Stimulated activated CD8-positive, alpha-beta memory T cell treated with anti-CD3 and anti-CD28 coated beads, Interleukin-15, amount 100 ng/mL, for 4 hours (primary cell): ENCODE measurements at places on chromosomes 11 and 22.

GRCh38 chr11:9615031-9615451 lies 41.6 kb downstream of the WEE1 start:
- DNase-seq, result no peak

GRCh38 chr11:65649656-65650546 lies 12.0 kb downstream of the SIPA1 start:
- no peak for DNase-seq

GRCh38 chr11:82826526-82826925 lies 73.7 kb downstream of the PRCP start:
- no peak for DNase-seq

DNA sequence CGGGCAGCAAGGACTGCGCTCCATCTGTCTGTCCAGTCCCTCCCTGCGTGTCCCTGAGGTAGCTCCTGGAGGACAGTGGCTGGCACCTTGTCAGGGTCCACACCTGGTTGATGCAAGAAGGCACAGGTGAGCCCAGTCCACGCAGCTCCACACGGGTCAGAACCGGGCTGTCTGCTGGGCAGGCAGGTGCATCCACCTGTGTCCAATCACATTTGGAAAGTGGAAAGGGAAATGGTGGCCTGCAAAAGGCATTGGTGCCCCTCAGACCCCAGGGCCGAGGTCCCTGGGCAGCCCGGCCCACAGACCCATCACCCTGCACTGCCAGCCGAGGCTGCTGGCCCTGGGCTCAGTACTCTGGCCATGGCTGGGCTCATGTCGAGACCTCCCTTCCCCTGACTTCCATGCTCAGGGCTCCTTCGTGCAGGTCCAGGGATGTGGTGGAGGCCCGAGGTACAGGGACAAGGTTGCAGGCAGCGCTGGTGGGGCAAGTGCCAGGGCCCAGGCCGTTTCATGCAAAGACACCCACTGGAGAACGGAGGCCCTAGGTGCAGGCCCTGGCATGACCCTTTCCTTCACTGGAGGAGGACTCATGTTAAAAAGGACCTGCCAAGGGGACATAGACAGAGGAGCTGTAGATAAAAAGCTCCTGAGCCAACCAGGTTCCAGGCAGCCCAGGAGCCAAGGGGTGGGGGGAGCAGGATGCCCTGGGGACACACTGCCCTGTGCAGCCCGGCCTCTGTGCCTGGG lies 38.9 kb upstream of the TH start:
- no peak for DNase-seq

DNA sequence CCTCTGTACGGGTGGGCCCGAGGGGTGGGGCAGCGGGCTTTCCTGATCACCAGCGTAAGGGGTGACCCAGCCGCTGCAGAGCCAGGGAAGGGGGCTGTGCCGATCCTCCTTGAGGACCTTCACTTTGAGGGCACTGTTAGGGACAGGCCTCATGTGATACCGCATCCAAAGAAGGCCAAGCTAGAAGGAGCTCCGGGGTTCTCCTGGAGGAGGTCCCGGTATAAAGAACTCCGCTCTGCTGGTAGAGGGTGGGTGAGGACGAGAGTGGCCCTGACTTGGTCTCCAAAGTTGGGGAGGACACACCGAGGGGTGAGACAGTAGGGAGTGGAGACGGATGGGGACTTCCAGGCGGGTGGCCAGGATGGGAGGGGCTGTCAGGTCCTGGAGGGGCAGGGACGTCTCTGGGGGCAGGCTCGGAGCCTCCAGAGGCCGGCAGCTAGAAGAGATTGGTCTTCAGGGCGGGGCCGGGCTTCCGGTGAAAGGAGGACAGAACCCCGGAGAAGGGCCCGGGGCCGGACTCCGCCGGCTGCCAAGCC lies 4.6 kb downstream of the PHOX2A start:
- no peak for DNase-seq

GRCh38 chr11:91972665-91973266 lies 251.9 kb upstream of the FAT3 start:
- no peak for DNase-seq

DNA sequence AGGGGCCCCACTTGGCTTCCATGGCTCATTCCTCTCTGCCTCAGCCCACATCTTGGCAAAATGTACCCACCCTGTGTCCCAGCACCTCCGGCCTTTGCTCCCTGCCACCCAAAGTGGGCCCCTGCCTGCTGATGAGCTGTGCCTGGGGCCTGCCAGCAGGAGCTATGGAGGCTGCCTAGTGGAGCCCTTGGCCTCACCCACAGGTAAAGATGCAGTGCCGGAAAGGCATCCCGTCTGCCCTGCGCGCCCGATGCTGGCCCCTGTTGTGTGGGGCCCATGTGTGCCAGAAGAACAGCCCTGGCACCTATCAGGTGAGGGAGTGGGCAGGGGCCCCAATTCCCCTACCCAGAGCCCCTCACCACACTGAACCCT lies 1.3 kb downstream of the TBC1D10C start:
- DNase-seq, result no peak

GRCh38 chr11:84549217-84549616 lies 1077.9 kb downstream of the DLG2 start:
- no peak for DNase-seq

GRCh38 chr11:125182573-125182972 lies 18.0 kb downstream of the PKNOX2 start:
- no peak for DNase-seq

- no peak for DNase-seq
Measured at GRCh38 chr22:48761546-48761945, 1066.1 kb downstream of the BRD1 start.

GRCh38 chr22:45928726-45929368 lies 48.1 kb downstream of the WNT7B start:
- DNase-seq, result no peak
